Stimulated activated CD8-positive, alpha-beta memory T cell treated with anti-CD3 and anti-CD28 coated beads, Interleukin-15, amount 100 ng/mL, for 48 hours (primary cell): ENCODE measurements at places on chromosomes 3 and 15.
A peak's percentile ranks its signal among the peaks of the same experiment; 100 is the strongest.

DNA sequence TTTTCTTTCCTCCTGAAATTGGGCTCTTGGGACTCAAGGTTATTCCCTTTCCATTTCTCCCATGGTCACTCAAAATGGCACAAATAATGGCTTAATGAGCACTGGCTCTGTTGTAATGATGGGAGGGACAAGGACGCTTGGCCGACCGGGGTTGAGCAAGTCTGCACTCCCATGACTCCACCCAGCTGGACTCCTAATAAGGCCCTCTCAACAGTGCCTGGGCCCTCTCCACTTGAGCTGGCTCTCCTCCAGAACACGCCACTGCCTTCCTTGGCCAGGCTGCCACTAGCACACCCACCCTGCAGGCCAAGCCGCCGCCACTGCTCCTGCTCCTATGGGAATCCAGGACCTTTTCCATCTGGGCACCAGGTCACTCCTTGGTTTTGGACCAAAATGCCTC is 42.3 kb downstream of the ADCY5 start:
- DNase-seq = no peak

DNA sequence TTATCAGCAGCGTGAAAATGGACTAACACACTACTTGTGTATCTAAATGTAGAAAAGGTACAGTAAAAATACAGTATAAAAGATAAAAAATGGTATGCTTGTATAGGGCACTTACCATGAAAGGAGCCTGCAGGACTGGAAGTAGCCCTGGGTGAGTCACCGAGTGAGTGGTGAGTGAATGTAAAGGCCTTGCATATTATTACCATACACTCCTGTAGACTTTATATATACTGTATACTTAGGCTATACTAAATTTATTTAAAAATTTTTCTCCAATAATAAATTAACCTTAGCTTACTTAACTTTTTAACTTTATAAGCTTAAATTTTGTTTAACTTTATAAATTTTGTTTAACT is 67.2 kb upstream of the TSPAN3 start:
- DNase-seq = no peak

DNA sequence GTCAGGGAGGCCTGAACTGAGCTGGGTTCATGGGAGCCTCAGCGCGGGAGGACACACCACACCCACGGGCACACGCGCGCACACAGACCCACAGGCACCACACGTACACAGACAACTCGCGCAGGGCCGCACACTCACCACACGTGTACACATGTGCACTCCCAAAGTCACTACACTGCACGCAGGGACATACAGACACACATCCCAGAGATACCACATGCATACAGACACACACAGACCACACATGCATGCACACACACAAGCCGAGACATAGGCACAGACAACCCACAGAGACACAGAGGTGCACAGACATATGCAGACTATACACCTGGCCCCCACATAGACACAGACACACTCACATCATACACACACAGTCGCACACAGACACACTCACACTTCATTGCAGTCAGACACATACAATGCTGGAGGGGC is 1.1 kb upstream of the MGLL start:
- DNase-seq = no peak

DNA sequence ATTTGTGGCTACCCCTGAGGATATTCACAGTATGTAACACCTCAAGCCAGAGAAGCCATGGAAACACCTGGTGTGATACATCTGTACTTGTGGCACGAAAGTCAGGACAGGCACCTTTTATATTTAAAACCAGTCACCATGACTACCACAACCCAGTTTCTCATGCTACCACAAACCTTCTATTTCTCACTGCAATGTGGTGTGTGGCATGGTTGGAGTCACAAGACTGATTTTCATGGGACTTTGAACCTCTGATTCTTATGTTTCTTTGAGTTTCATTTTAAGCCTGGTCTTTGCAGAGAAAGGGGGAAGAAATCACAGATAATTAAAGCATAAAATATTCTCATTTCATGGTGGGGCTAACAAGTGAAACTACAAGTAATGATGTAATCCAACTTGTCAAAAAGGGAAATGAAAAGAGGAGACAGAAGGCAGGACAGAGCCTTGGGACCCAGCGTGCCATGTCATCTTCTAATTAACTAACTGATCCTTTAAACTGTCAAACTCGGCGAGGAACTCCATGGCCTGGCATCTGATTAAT is 175.9 kb downstream of the PDZRN3 start:
- no peak for DNase-seq

- no peak for DNase-seq
Observed at GRCh38 chr3:20810555-20810954, 624.5 kb upstream of the SGO1 start.

DNA sequence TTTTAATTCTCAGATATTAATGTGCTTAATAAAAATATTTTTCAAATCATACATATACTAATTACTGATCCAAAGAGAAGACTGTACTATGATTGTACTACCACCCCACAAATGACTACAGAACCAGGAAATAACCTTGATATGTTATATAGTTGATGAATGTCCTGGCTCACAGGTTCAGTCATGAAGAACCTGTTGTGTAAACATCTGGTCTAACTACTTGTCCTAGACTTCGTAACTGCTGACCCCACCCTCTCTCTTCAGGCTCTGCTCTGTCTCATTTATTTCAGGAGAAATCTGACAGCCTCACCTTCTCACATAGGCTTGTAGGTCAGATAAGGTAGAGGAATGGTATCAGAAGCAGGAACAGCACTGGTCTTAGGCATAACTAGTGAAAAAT is 14.7 kb upstream of the CSTA start:
- no peak for DNase-seq

DNA sequence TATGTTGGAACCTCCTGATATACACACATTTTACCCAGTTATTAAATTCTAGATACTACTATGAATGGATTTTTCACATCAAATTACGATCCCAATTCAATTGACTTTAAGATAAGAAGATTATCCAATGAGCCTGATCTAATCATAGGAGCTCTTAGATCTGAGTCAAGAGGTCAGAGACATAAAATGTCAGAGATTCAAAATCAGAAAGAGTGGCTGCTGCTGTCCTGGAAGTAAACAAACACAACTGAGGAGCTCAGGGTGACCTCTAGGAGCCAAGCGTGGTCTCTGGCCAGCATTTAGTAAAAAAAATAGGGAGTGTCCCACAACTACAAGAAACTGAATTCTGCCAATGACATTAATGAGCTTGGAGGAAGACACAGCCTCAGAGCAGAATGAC is 557.1 kb upstream of the CBLB start:
- no peak for DNase-seq

- DNase-seq = no peak
Observed at GRCh38 chr15:83960192-83960829, 275.3 kb upstream of the GOLGA6L4 start.

DNA sequence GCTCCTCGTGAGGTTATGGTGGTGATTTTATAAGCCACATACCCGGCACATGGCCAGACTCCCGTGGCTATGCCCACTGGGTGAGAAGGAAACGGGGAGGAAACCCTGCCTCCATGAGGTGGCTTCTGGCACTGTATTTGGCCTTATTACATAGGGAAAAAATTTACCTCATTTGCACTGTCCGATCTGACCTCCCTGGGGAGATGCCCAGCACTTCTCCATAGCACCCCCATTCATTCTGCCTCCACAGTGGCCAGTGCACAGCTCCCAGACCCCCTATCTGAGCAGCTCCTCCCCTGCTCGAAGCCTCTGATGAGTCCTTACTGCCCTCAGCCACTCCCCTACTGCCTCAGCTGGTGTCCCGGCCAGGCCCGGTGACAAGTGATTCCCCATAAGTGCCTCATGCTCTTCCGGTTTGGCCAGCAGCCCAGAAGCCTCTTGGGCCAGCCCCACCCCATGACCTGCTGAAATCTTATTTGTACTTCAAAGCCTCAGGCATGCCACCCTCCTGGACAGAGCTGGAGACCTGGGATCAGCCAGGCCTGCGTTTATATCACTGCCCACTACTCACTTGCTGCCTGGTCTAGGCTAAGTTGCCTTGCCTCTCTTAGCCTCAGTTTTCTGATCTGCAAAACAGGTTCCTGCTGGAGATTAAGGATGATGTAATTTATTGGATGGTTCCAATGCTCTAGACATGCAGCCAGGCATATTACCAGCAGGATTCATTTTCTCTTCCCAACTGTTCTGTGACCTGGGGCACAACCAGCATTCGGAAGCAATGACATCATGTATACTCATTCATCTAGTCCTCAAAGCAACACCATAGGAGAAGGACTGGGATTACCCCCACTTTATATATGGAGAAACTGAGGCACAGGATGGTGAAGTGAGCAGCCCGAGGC is 30.6 kb upstream of the SLC6A6 start:
- DNase-seq = no peak

DNA sequence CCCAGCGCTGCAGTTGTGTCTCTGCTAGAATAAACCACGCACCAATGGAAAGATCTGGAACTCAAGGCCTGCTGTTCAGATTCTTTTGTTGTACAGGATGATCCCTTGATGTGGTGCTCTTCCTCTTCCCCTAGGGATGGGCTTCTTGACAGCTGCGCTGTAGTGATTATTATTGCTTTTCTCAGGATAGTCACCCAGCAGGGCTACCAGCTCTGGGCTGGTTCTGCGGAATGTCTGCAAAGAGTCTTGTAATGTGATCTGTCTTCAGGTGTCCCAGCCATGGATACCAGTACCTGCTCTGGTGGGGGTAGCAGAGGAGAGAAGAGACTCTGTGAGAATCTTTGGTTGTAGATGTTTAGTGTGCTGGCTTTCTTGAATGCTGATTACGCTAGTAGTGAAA is 974.2 kb downstream of the NSUN3 start:
- no peak for DNase-seq

- no peak for DNase-seq
Observed at GRCh38 chr3:192737506-192737905, 10.2 kb upstream of the FGF12 start.

- no peak for DNase-seq
Observed at GRCh38 chr15:51302480-51302879, 35.9 kb downstream of the CYP19A1 start.

DNA sequence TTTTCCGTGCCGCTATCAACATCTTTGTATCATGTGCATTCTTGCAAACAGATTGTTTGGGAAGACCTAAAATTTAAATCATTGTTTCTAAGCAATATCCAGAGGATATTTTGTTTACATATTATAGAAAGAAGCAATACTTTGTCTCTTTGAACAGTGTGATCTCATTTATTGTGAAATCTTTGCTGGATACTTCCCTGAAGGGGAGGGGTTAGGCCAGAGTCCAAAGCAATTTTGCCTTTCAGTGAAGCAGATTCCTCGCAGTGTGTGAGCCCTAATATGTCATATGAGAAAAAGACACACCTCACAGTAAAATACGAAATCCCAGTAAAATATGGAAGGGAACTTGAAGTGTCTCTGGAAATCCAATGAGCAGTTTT is 158.7 kb upstream of the SLCO3A1 start:
- DNase-seq = no peak

- no peak for DNase-seq
Observed at GRCh38 chr3:126309861-126310655, 47.1 kb downstream of the KLF15 start.

DNA sequence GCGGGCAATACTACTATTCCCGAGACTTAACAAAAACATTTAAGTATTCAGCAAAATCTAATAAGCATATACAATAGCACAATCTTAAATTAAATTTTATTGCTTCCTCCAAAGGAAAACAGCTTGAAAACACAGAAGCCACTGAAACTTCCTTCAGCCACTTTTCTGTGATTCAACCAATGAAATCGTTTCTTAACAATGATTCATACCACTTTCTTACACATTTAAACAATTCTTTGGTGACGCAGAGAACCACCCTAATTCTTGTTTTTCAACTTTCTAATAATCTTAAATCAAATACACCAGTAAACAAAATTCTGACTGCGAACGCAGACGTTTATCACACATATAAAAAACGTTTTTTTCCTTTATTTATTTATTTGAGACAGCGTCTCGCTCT is 4.1 kb downstream of the TJP1 start:
- DNase-seq = no peak

- no peak for DNase-seq
Observed at GRCh38 chr3:132017137-132017536, 17.7 kb downstream of the CPNE4 start.

GRCh38 chr3:3705090-3705775 is 94.0 kb upstream of the LRRN1 start:
- DNase-seq = no peak

- DNase-seq = no peak
Observed at GRCh38 chr3:121722411-121722810, 27.1 kb downstream of the GOLGB1 start.

DNA sequence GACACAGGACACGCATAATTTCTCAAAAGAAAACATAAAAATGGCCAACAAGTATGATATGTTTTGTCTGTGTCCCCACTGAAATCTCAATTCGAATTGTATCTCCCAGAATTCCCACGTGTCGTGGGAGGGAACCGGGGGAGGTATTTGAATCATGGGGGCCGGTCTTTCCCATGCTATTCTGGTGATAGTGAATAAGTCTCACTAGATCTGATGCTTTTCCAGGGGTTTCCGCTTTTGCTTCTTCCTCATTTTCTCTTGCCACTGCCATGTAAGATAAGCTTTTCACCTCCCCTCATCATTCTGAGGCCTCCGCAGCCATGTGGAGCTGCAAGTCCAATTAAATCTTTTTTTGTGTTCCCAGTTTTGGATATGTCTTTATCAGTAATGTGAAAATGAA is 12.1 kb upstream of the POU1F1 start:
- DNase-seq = no peak

DNA sequence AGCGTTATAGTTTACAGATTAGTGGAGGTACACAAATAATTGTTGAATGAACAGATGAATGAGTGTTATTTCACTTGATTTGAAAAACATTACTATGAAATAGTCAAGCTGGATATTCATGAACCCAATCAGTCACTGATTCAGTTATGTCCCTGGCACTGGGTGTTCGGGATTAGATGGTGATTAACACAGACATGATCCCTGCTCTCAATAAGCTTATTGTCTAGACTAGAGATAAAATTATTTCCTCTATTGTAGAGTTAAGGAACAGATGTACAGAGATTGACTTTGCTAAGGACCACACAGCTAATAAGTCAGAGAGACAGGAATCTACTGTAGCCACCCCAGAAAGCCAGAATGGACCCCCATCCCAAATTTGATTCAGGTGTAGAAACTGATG is 963 bp downstream of the GRAMD1C start:
- DNase-seq = no peak

DNA sequence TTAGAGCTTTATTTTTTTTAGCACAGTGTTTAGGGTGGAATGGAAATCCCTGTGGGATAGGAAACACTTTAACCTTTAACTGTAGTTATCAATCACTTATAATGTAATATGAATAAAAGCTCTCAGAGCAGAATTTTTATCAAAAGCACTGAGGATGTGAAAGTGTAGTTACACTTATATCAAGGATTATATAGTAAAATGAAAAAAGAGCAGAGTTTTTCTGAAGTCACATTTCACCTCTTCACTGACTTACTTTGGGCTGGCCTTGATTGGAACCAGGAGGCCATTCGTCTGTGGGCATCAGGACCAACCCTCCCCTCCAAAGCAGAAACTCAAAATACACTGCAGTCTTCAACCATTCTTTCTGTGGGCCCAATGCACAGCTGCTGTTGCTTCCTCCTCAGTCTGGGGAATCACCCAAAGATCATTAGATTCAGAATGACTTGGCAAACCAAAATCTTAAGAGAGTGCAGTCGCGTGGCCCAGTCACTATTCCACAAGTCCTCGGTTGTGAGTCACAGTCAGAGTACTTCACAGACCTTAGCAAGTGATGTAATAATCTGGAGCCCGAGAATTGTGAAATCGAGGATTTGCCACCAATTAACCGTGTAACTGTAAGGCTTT is 132.6 kb upstream of the COL8A1 start:
- DNase-seq = peak; percentile 7

GRCh38 chr15:79455361-79455760 is 23.2 kb downstream of the MINAR1 start:
- DNase-seq = no peak

GRCh38 chr15:66565741-66566144 is at the start of gene LCTL:
TSS of gene LCTL (minus strand) at chr15:66565998. CDS start at chr15:66565365, 633 bp downstream.
- no peak for DNase-seq

- DNase-seq = no peak
Observed at GRCh38 chr15:45183511-45183910, 4.3 kb downstream of the SHF start.
